ENCODE measurements at places on chromosomes 13 and 19.

DNA sequence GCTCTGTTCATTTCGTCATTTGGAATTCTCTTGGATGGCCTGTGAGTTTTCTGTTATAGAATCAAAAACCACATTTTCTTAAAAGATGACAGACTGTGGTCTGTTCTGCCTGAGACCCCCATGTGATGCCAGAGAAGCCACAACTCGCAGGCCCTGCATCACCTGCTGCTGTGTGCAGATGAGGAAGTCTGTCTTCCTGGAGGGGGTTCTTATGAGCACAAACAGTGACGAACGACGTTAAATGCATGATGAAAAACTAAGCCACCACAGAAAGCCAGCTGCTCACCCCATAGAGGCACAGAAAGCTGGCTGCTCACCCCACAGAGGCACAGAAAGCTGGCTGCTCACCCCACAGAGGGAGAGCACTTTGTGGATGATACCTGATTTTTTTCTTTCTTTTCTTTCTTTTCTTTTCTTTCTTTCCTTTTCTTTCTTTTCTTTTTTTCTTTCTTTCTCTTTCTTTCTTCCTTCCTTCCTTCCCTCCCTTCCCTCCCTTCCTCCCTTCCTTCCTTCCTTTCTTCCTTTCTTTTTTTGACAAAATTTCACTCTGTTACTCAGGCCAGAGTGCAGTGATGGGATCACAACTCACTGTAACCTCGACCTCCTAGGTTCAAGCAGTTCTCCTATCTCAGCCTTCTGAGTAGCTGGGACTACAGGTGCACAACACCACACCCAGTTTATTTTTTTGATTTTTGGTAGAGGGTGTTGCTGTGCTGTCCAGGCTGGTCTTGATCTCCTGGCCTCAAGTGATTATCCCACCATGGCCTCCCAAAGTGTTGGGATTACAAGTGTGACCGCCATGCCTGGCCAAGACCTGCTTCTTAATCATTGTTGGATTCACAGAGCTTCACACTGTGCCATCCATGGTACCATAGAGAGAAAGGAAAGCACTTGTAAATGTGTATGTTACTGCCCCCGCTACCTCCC is 1191.4 kb downstream of the UQCRFS1 start:
- no peak for DNase-seq

- no peak for DNase-seq
These were observed 5.8 kb downstream of the CBARP start for GRCh38 chr19:1231729-1232637.

GRCh38 chr13:33289966-33290365 is 4.4 kb upstream of the STARD13 start:
- DNase-seq: no peak

- DNase-seq: no peak
These were observed 194.3 kb downstream of the TEX29 start for GRCh38 chr13:111514610-111515306.

GRCh38 chr13:73073050-73073449 is 14.2 kb downstream of the KLF5 start:
- no peak for DNase-seq

GRCh38 chr19:56162258-56162657 is 13.6 kb upstream of the GALP start:
- DNase-seq: no peak

- peak; percentile 86 for DNase-seq
These were observed 25.9 kb downstream of the ACSBG2 start for GRCh38 chr19:6161271-6161850.

DNA sequence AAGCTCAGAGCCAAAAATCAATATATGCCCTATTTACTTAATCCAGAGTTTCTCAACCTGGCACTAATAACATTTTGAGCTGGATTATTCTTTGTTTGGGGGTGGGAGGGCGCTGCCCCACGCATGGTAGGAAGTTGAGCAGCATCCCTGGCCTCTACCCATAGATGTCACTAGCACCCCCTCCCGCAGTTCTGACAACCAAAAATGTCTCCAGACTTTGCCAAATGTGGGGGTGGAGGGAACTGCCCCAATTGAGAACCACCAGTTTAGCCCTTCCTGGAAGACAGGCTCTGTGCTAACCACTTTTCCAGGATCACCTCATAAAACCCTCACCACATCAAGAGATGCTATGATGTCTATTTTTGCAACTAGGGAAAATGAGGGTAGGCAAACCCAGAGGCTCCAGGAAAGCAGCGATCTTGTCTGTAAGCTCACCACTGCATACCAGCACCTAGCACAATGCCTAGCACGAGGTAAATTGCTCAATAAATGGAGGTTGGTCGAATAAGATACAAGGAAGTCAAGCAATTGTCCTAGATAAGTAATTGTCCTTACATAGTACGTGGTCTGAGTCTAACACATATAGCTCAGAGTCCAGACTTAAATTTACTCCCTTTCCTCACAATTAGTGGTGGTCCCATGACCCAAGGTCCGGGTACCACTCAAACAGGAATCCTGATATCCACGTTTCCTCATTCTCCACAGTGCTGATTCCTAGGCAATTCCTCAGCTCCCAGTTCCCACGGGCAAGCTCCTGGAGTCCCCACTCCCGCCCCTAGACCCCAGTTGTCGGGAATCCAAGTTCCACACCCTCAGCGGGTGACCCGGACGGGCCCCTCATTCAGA is 892 bp downstream of the TRIR start:
- peak; percentile 55 for DNase-seq

DNA sequence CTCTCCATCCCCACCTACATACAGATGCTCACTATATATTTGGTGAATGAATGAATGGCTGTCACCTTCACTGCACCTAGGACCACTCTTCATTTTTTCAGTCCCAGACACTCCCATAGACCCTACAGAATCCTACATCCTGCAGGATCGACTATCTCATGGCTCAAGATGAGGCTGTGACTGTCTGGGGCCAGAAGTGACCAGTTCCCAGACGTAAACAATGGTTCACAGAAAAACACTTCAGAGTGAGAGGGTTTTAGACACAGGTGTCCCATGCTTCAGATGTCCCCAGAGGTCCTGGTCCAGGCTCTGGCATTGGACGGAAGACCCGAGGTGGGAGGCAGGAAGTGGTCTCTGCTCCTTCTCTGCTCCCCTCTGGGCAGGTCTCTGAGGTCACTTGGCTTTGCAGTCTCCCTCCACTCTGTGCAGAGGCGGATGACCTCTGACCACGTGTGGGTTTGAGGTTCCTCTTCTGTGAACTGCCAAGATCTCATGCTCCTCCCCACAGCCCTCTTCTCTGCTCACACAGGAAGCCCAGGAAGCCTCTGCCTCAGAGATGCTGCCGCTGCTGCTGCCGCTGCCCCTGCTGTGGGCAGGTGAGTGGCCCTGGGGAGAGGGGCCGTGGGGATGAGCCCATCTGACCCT is 24.9 kb downstream of the SIGLEC7 start:
- peak; percentile 44 for DNase-seq

DNA sequence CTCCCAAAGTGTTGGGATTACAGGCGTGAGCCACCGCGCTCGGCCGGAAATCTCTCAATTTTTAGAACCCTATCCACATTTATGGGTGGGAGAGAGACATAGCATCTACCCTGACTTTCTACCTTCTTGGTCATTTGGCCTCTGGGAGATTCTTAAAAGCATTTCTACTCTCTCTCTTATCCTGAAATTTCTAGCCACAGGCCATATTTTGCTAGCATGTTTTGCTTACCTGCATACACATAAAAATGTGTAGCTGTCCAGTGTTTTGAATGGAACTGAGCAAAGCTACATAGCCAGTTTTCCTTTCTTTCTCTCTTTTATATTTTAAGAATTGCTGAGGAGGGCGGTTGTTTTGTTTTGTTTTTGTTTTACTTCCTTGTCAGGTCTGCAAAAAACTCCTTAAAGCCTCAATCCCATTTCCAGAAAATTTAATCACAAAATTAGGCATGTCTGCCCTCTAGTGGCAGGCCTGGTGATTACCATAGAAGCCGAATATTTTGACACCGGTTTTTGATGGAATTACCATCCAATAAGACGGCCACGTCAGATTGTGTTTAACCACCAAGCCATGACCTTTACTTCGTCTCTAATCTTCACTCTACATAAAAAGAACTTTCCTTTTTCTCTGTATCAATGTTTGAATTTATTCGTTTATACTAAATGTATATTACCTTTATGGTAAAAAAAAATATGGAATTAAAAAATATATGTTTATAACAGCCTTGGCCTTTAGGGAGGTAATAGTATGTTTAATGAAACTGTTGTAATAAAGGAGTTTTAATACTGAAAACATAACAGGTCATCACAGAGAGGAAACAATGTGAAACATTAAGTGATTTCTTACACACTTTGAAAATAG is 34.4 kb upstream of the OXGR1 start:
- DNase-seq: peak; percentile 46

GRCh38 chr13:90171649-90172048 is 1175.8 kb upstream of the MIR17HG start:
- DNase-seq: no peak

DNA sequence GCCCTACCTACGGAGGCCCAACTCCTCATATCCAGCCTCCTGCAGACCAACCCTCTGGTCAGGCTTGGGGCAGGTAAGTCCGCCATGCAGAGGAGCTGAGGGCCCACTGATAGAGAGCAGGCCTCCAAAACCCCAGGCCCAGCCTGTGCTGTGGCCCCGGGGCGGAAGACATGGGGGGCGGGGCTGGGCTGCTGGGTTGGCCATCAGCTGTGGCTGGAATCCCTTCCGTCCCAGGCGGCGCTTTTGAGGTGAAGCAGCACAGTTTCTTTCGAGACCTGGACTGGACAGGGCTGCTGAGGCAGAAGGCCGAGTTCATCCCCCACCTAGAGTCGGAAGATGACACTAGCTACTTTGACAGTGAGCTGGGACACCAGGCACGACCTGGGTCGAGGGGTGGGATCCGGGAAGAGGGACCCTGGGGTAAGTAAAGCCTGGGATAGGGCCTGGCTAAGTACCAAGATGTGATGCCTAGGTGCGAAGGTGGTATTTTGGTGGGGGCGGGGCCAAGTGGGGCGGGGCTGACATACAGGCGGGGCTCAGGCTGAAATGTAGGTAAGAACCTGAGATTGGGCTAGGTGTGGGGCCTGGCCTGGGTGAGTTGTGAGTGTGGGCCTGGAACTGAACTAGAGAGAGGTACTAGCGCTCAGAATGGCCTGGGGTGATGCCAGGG is 15.4 kb downstream of the DNASE2 start:
- DNase-seq: no peak

DNA sequence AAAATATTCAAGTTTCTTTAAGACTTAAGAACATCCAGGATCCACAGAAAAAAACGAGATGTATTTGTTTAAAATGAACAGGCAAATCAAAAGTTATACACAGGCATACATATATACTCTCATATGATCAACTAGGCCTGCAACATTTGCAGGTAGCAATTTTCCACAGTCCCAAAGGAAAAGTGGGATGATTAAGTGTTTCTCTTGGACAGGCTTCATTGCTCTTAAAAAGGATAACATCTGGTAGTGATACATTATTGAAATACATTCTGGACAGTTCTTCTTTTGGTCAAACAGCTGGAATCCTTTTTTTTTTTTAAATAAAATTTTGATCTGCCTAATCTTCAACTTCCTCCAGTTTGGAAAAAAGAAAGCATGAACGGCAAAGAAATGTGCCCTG is 114.8 kb upstream of the TDRD3 start:
- DNase-seq: no peak

Measured in CD4-positive, alpha-beta T cell treated with Interleukin-10 for 1 hour (primary cell).